ENCODE measurements at places on chromosomes 2 and 18. TPM values are rescaled to one million over a fixed set of nuclear protein-coding genes. Genes with fewer than 3 reads are reported as not detected.

GRCh38 chr2:116877274-116877673, 937.2 kb upstream of the DDX18 start:
- no peak for DNase-seq

- no peak for DNase-seq
Observed at GRCh38 chr2:146457221-146457620, 1387.6 kb upstream of the ACVR2A start.

- DNase-seq, result no peak
Observed at GRCh38 chr2:168494190-168494711, 38.2 kb downstream of the CERS6 start.

- no peak for DNase-seq
Observed at GRCh38 chr2:170185319-170185718, 7.4 kb downstream of the MYO3B start.

GRCh38 chr2:199977984-199978415, 22.6 kb downstream of the MAIP1 start:
- DNase-seq, result no peak

- DNase-seq, result no peak
Observed at GRCh38 chr2:231941673-231942072, 15.5 kb upstream of the NPPC start.

DNA sequence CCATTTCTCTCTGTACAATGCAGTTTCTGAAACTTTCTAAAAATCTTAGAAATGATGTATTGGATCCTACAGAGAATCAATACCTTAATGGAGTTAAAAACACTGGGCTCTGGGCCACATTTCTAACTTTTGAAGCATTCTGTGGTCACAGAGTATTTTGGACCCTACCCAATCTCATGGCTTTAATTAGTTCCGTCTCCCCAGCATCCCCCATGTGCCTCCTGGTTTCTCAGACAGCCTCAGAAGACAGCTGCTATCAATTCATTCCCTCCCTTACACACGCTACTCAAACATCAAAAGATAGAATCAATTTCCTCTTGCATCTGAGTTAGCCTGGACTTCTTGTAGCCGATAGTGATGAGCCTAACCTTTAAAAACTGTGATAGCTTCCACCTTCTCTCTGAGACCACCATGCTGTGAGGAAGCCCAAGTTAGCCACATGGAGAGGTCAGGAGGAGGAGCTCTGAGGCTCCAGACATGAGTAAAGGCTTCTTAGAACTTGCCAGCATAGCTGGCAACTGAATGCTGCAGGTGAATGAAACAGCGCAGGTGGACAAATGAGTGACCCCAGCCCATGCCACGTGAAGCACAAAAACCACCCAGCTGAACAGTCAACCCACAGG, 10.4 kb downstream of the ADCY3 start:
- peak; percentile 57 for DNase-seq

DNA sequence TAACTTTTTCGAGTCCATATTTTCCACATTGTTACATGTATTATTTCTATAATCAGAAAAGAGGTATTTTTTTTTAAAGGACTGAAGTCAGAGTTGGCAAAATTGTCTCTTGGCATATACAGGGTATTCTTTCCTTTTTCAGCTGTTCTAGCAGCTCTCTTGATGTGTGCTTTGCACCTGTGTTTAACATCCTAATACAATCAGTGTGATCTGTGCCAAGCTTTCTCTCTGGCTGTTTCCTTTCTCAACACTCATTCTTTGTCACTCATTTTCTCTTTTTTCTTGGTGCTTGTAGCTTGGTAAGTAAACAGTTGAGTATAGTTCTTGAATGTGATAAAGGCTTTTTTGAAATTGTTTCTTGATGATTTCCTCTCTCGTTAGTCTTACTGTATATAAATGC, 9.2 kb downstream of the RNMT start:
- DNase-seq, result no peak

DNA sequence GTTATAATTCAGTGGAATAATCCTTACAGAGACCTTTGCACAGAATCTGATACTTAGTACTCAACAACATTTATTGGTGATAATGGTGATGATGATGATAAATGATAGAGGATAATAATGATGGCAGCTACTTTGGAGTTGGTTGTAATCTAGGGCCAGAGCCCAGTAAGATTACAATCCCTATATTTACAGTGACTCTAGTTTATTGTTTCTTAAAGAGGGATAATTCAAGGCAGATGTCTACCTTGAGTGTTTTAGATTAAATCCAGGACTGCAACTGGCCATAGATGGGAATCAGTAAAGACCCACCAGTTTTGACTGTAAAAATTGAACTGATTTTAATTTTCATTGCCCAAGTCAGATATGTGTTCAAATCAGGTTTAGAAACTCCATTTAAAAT, 813.9 kb upstream of the CNTNAP5 start:
- no peak for DNase-seq

DNA sequence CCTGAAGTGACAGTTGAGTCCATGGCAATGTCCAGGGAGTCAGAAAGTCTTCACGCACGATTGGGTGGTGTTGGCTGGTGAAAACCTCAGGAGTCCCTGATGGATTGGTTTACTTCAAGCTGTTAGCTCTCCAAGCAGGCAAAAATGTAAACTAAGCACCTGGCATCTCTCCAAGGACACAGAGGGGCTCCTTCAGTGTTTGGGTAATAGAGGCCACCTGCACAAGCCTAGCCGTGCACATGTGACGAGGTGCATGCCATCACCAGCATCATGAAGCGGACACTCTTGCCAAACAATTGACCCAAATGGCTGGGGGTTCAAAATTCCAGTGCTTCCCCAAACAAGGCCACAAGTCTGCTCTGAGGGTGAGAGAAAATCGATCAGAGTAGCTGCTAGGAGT, 104.7 kb upstream of the CD302 start:
- no peak for DNase-seq

DNA sequence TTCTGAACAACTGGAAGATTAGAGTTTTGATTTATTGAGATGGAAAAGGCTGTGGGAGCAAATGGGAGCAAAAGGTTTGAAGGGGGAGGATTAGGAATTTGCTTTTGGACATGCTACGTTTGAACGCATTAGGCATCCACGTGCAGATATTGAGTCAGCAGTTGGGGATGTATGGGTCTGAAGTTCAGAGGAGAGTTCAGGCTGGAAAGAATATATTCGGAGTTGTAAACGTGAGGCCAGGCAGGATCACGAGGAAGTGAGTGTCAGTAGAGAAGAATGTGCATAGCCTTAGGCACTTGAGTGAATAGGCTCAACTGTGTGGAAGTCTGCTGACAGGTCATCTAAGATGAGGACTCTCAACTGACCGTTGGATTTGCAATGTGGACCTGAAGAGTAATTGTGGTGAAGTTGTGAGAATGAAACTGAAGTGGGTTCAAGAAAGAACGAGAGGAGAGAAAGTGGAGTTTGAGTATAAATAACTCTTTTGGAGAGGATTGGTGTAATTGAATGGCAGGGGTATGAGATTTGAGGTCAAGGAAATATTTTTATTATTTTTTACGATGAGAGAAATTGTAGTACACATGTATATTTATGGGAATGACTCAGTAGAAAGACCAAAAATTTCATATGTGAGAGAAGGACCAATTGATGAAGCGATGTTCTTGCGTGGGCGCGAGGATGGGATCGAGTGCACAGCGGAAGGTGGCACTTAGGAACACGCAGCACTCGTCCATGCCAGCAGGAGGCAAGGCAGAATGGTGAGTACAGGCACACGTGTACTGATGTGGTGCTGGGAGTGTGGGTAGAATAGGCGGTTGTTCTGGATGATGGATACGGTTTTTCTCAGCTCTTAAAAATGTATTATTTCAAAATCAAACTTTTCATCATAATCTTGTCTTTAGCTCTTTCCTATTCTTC, 40.5 kb upstream of the POLE4 start:
- DNase-seq, result no peak

STRADB gene
- total RNA-seq, result 34.7 TPM

SPP2 gene
- total RNA-seq, result not detected

- no peak for DNase-seq
Observed at GRCh38 chr2:144131042-144131441, 388.9 kb downstream of the ZEB2 start.

GRCh38 chr2:62372824-62373223, 133.2 kb downstream of the TMEM17 start:
- no peak for DNase-seq

GRCh38 chr18:46283895-46284295, 179.7 kb downstream of the HAUS1 start:
- peak; percentile 26 for DNase-seq

DNA sequence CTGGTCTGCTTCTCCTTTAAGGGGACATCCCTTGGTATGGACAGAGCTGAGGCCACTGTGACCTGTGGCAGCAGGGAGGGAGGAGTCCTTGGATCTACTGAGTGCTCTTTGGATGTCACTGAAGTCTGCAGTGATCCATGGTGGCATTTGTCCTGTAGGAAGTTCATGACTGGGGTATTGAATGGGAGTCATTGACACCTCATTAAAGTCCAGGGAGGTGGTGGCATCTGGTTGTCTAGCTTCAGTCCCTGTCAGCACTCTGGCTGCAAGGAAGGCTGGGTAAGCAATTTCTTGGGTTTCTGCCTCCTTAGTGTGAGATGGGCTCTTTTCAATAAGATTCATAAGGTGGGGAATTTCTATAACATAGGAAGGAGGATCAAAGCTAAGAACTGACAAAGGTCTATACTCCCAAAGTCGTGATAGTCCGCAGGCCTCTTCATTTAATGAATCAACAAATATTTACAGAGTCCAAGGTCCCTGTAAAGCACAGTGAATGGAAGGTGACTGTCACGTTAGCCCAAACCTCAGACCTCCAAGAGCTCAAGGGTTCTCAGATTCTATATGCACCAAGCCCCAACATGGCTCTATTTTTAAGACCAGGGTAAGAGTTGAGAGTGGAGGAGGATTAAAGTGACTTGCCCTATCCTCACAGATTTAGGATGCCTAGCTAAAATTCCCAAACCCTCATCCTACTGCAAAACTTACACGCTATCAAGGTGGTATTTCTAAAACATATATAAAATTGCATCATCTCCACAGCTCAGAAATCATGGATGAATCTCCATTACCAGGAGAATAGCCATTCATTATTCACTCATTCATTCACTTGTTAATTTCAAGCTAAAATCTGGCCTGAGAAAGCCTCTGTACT, 40.2 kb downstream of the THNSL2 start:
- no peak for DNase-seq

- no peak for DNase-seq
Observed at GRCh38 chr2:21381421-21381820, 257.7 kb downstream of the TDRD15 start.

DNA sequence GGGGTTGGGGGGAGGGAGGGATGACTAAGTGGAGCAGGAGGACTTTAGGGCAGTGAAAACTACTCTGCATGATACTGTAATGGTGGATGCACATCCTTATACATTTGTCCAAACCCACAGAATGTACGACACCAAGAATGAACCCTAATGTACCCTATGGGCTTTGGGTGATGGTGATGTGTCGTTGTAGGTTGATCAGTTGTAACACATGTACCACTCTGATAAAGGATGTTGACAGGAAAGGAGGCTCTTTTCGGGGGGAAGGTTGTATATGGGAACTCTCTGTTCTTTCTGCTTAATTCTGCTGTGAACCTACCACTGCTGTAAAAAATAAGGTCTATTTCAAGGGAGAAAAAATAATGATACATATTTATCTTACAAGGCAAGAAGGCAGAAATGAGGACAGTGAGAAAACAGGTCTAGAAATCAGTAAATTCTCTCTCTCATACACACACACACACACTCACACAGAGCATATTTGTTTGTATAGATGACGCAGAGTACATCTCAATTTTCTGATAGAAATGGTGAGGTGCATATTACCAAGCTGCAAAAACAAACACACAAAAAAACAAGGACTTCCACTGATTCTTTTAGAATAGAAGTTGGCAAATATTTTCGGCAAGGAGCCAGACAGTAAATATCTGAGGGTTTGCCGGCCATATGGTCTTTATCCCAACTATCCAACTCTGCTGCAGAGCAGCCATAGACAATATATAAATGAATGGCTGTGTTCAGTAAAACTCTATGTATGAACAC, 20.2 kb downstream of the FAM124B start:
- DNase-seq, result no peak

CXCR1 gene
- total RNA-seq, result 7.2 TPM

GRCh38 chr2:241211276-241211675, 22.8 kb downstream of the ANO7 start:
- no peak for DNase-seq

- DNase-seq, result no peak
Observed at GRCh38 chr2:180040146-180040925, 33.2 kb upstream of the CWC22 start.

GRCh38 chr2:145190031-145190703, 670.2 kb upstream of the ZEB2 start:
- no peak for DNase-seq

GRCh38 chr2:160429248-160430000, 64.2 kb downstream of the RBMS1 start:
- DNase-seq, result no peak

DNA sequence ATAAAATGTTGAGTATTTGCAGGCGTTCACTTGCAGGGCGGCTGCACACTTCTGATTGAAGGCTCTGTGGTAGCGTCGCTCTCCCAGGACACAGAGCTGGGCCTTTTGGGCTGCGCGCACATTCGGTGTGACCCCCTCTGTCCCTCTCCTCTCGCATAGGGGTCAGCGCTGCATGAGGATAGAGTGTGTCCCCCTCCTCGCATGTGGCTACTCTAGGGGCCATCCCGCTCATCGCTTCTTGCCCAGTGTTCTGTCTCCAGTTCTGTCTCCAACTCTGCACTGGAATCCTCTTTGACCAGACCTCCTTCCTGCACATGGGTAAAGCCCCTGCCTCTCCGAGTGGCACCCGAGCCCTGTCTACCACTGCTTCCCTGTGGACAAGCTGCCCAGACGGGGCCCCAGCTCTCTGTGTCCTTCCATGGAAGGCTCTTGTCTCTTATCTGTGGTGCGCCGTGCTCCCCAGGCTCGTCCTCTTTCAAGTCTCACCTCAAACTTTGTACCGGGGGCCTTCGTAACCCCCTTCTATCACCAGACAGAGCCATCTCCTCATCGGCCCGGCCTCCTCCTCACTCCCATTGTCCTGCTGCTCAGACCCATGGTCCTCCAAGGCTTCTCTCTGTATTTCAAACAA, 278.0 kb upstream of the HDAC4 start:
- DNase-seq, result peak; percentile 75

GRCh38 chr18:22314001-22314400, 103.7 kb downstream of the CTAGE1 start:
- DNase-seq, result no peak

GRCh38 chr2:26942543-26943295, 27.7 kb upstream of the MAPRE3 start:
- no peak for DNase-seq

LCLAT1 gene
- 10.9 TPM for total RNA-seq

DNA sequence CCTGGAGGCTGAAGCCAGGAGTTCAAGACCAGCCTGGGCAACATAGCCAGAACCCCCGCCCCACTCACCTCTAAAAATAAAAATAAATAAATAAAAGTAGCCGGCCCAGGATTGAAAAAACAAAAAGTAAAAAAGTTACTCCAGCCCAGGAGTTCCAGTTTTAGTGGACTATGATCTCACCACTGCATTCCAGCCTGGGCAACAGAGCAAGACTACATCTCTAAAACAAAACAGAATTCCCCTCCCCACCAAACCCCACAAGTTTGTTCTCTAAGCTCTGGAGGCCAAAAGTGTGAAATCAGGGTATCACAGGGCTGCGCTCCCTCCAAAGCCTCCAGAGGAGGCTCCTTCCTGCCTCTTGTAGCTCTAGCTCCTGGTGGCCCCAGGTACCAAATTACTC, 1.7 kb downstream of the D2HGDH start:
- no peak for DNase-seq

CFAP221 gene
- total RNA-seq, result 2.3 TPM

GRCh38 chr18:12064086-12064763, 29.4 kb upstream of the ANKRD62 start:
- no peak for DNase-seq

- DNase-seq, result no peak
Observed at GRCh38 chr2:96345868-96346462, 10.4 kb downstream of the NCAPH start.

Measured in mesenteric fat pad (tissue), 1 donor.